ENCODE measurements at places on chromosomes 7 and 10.

- DNase-seq = no peak
These were observed 53.9 kb upstream of the SFMBT2 start for GRCh38 chr10:7464691-7465090.

GRCh38 chr7:117323305-117323850 lies 520 bp upstream of the WNT2 start:
- DNase-seq = no peak

- no peak for DNase-seq
These were observed 280.5 kb downstream of the POM121L12 start for GRCh38 chr7:53315981-53316380.

- no peak for DNase-seq
These were observed 206.4 kb upstream of the LRRTM3 start for GRCh38 chr10:66719483-66719882.

- peak; percentile 5 for DNase-seq
These were observed 123.7 kb downstream of the MPP7 start for GRCh38 chr10:28179006-28179742.

DNA sequence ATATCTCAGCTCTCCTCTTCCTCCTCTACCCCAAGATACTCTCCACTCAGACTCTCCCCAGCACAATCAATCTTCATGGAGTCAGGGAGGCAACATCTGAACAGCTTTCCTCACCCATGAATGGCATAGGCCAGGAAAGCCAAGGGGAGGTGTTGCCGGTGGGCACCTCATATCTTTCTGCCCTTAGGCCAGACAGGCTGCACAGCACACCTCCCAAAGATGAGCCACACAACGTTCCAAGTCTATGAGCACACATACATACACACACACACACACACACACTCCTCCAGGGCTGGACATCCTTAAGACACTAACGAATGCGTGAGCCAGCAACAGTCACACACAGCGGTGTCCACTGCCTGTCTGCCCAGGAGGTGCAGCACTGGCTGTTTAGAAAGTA lies 17.7 kb downstream of the COBL start:
- no peak for DNase-seq

DNA sequence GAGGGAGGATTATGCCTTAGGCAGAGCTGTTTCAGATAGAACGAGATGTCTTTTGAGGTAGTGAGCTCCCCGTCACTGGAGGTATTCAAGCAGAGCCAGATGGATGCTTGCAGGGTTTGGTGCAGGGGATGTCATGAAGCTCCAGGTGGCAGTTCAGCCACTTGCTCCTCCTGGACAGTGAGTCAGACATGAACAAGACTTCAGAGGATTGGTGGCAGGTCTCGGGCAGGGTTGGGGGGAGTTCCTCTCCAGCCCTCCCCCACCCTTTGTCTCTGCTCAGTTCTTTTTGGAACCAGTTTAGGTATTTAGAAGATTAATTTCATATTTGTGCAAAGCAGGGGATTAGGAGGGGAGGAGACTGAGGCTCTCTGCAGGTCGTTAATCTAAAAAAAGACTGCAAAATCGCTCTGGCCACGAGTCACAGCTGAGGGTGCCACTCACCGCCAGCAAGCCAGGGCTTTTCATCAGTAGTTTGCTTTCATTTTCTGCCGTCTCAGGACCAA lies 21.5 kb upstream of the MYL10 start:
- DNase-seq = no peak

- DNase-seq = no peak
These were observed 67.9 kb upstream of the AFAP1L2 start for GRCh38 chr10:114471906-114472876.

DNA sequence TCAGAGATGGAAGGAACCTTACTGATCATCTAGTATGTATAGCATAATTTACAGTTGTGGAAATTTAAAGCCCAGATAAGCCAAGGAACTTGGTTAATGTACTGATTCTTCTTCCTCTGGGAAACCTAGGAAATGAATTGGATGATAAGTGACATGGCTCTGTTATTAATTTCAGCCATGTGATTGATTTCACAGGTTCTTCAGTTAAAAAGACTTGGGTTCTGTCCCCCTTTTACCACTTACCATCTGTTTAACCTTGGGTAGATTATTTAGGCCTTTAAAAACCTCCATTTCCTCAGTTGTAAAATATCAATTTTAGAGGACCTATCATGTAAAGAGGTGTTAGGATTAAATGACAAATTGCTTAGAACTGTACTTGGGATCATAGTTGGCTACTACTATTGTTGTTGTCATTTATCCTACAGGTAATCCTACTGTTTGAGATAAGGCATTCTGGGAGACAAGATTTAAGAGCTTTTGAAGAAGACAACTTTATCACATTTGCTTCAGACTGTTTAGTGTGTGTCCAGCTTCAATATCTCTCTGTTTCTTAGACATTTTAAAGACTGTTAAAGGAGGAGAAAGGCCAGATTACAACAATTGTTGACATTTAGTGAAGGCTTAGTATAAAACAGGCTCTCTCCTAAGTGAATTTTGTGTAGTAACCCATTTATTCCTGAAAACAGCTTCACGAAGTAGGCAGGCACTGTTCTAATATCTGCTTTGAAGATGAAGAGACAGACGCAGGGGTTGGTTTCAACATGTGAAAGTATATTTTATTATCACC lies 997.1 kb upstream of the C7orf33 start:
- no peak for DNase-seq

GRCh38 chr7:26760501-26760900 lies 103.9 kb downstream of the SKAP2 start:
- no peak for DNase-seq

DNA sequence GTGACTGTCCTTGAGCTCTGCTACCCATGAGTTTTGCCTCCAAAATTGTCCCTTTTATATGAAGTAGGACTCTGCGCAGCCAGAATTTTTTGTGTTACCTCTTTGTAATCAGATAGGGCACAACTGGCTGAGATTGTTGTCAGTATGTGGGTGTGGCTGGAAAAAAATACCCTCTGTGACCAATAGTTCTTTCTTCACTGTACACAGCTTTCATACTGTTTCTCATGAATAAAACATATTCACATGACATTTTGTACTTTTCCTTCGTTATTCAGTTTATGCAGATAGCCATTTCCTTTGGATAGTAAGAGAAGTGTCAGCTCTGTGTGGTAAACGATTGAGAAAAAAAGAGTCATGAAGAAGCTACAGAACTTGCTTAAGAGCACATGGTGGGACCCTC lies 49.6 kb upstream of the WNT8B start:
- no peak for DNase-seq

GRCh38 chr7:128458956-128459355 lies 3.3 kb downstream of the HILPDA start:
- DNase-seq = no peak

- DNase-seq = no peak
These were observed 95.0 kb upstream of the AGBL3 start for GRCh38 chr7:134891262-134891695.

GRCh38 chr10:110370006-110370405 lies 65.3 kb upstream of the SMNDC1 start:
- DNase-seq = no peak

DNA sequence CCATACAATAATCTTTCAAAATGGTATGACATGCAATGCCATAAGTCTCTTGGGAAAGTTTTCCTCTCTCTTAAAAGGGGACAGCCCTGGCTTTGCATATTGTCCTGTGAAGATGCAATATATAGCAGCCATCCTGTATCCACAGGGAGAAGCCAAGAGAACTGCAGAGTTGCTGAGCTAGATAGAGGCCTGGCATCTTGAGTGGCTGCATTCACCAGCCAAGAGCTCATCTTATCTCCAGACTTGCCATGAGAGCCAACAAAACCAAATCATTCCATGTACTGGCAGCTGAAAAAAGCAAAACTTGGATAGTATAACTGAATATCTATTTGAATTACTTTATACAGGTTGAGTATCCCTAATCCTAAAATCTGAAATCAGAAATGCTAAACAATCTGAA lies 348.8 kb downstream of the CALN1 start:
- no peak for DNase-seq

DNA sequence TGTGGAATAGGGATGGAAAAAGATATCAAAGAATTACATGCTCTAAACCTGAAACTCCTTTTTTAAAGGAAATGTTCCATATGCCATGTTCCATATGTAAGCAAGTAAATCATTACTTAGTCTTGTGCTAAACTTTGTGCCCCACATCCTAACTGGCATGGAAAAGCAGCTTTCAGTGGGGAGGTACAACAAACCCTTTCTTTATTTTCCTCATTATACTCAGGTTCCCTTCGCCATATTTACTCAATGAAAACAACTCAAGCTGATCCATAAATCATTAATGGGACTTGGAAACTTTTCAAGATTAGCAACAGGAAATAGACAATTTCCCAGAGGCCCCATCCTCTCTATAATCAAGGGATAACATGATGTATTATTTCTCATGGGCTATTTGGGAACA lies 56.0 kb downstream of the GSAP start:
- DNase-seq = no peak

DNA sequence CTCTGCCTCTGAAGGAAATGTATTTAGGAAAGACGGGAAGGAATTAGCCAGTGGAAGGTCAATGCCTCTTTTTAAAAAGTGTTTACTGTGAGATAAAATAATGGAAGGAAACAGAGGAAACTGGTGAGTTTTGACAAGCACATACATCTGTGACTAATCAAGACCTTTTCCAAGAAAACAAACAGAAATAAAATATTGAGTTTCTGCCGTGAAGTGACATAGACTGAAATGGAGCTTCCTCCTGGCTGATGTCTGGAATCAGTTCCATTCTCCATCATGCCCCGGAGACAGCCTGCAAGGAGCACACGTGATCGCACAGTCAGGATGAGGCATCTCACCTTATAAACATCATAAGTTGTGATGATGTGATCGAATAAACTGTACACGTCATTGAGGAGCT lies 30.7 kb downstream of the TECTB start:
- DNase-seq = no peak

GRCh38 chr10:22875581-22875980 lies 52.3 kb upstream of the ARMC3 start:
- DNase-seq = no peak

GRCh38 chr10:19985745-19986144 lies 169.5 kb downstream of the PLXDC2 start:
- DNase-seq = no peak

GRCh38 chr10:28219251-28219650 lies 83.6 kb downstream of the MPP7 start:
- DNase-seq = no peak

- DNase-seq = no peak
These were observed 44.1 kb upstream of the ADO start for GRCh38 chr10:62760401-62760800.

- peak; percentile 91 for DNase-seq
These were observed at the start of gene SEC24C for GRCh38 chr10:73743905-73744663. TSS of gene SEC24C (plus strand) at chr10:73744372. CDS start at chr10:73746833, 2,461 bp downstream.

DNA sequence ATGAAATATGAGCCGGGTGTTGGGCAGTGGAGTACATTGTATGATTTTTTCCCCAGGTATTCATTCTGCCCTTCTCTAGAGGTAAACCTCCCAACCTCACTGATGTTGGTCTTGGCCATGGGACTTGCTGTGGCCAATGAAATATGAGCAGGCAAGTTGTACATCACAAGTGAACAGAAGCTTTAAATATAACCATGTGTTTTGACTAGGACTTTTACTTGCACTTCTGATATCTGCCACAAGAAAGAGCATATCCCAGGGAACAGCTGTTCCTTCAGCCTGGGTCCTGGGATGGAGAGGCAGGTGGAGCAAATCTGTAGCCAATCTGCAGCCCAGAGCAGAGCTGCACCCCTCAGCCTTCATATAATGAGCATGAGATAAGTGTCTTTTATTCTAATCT lies 109.8 kb upstream of the PALS2 start:
- no peak for DNase-seq

GRCh38 chr10:1310271-1310789 lies 254.1 kb downstream of the WDR37 start:
- no peak for DNase-seq

GRCh38 chr7:5214641-5215040 lies 24.6 kb downstream of the WIPI2 start:
- DNase-seq = no peak

GRCh38 chr7:101542527-101543241 lies 86.4 kb downstream of the MYL10 start:
- peak; percentile 26 for DNase-seq
